ENCODE measurements at places on chromosomes 7 and 10.

DNA sequence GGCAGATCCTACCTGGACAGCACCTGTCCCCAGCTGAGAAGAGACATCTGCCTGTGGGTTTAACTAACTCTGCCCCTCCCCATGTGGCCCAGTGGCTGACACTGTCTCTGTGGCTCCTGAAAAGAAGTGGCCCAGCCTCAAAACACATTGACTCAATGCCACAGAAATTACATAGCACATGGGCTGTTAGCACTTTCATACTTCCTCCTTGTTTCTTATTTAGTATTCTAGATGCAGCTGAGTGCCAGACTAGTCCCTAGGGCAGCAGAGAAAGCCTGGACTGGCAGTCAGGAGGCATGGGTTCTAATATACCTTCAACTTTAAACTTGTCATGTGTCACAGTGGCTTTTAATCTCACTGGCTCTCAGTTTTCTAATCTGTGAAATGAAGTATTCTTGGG is 171.0 kb downstream of the TRIL start:
- DNase-seq: no peak

GRCh38 chr7:92634205-92634604 is 44.0 kb upstream of the FAM133B start:
- no peak for DNase-seq

GRCh38 chr10:15230257-15230656 is 61.8 kb upstream of the NMT2 start:
- no peak for DNase-seq

DNA sequence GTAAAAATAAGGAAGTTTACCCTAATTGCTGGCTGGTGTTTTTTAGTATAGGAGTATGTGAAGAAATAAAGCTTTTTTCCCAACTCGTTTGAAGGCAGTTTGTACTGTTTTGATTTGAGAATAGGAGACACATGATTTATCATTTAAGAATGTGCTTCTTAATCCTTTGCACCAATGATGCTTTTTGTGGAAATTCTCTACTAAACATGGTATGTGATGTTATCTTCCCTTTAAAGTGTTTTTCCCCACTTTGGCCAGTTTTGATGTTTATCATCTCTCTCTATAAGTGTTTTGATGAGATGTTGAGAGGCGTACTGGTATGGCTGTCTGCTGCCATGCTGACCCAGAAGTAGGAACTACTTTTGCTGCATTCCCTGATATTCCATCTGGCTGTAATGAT is 85.1 kb downstream of the SUGCT start:
- no peak for DNase-seq

DNA sequence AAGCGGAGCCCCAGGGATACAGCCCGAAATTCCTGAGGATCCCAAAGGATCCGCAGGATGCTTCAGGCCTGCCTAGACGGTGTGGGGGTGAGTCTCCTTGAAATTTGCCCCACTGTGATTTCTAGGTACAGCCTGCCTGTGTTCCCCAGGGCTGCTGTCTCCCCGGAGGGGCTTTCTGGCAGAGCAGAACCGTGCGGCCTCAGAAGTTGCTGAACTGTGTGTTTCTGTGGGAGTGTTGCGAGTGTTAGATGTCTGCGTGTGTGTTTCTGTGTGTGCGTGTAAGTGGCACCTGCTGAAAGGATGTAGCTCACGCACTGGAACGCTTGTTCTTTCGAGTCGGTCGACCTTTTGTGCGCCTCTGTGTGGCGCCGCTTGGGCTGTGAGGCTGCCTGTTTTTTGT is 27.8 kb upstream of the ZNF273 start:
- no peak for DNase-seq

DNA sequence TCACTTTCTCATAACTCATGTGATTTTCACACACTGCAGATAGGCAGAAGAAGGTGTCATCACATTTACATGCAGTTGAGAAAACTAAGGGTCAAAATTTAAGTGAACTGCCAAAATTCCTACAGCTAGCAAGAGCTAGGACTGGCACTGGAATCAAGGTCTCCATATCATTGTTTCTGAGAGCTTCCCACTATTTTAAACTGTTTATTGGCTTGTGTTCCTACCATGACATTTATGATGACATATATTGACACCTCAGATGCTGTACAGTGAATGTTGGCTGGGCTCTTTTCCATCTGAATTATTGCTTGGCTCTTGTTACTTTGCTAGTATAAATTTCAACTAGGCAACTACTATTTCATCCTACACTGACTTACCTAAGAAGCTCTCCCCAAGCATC is 2.0 kb downstream of the THSD7A start:
- DNase-seq: no peak

DNA sequence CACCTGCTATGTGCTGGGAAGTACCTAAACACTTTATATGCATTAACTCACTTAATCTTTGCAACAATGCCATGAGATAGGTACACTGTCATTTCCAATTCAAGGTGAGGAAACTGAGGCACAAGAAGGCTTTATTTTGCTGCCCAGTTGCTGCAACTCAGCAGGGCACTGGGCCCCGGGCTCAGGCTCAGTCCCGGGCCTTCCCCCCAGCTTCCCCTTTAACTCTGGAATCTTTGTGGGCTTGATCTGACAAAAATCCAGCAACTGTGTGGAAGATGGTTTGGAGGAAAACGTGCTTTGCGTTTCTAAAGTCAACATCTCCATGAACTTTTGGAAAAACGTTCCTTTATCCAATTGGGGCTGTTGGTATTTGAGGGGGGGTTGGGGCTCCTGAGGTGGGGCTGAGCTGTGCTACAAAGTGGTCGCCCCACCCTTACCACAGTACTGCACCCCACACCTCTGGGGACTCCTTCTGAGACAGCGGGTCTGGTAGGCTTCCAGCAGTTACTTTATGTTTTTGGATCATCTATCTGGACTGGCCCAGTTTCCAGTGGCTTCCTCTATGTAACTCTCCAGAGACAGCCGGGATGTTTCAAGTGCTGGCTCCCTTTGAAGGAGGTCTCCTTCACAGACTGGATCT is 40.5 kb upstream of the CAMK1D start:
- DNase-seq: no peak

GRCh38 chr10:11551916-11552602 is 59.4 kb downstream of the USP6NL start:
- no peak for DNase-seq

DNA sequence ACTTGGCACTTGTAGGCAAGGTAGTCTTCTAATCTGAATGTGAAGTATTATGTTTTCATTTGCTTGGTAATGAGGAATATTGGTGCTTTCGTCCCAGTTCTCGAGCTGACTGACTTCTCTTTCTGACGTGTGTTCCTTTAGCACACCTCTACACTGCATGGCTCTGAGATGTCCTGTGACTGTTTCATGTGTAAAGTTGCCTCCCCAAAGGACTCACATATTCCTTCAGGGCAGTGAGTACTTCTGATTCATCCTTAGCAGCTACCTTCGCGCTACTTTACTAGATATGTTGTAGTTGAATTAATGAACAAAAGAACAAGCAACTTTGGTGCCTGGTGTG is 113.7 kb downstream of the EGFR start:
- no peak for DNase-seq

DNA sequence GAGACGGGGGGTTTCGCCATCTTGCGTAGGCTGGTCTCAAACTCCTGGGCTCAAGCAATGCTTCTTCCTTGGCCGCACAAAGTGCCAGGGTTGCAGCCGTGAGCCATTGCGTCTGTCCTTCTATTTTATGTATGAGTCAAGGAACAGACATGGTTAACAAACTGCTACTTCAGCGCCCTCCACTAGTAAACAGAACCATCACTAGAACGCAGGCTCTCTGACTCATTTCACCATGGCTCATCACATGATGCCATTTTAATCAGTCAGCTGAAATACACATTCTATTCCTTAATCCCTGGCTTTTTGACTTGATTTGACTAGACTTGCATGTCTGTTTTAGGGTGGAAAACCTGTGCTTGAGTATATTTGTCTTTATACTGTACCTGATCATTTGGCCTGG is 41.3 kb downstream of the CELF2 start:
- DNase-seq: no peak

DNA sequence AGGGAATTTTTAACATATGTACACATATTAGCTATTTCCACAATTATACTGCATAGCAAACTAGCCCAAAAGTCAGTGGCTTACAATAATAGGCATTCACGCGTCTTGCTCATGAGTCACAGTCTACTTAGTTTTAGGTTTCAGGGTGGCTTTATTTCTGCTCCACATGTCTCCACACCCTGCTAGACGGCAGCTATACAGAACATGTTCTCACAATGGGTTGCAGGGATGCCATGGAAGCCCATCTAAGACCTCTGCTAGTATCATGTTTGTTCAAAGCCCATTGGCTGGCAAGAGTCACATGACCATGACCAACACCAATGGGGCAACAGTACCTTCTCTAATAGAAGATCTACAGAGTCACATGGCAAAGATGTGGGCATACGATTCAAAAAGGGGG is 96.3 kb upstream of the NEBL start:
- DNase-seq: no peak

DNA sequence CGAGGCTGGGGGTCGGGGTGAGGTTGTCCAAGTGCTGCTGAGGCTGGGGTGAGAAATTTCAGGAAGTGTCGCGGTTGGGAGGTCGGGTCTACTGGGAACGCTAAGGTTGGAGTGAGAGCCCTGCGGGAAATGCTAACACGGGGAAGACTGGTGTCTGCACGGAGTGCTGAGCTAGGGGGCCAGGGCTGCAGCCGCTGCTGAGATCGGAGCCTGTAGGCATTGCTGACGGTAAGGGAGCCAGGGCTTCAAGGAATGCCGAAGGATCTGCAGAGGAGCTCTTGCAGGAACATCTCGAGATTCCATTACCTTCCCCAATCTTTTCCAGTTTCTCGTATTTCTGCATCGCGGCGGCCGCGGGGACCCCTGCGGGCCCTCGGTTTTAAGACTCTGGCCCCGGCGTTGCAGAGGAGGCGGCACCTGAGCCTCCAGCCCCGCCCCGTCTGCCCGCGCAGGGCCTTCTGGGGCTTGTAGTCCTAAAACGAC is at the start of gene CDK5:
Gene CDK5, minus strand, starts transcription at position 392 of the 483 bp plus-strand sequence. Its CDS starts 49 bp downstream, at position 343.
- no peak for DNase-seq

GRCh38 chr7:120615703-120616102 is 242.2 kb downstream of the TSPAN12 start:
- DNase-seq: no peak

- DNase-seq: no peak
Observed at GRCh38 chr7:139370943-139371313, 11.2 kb downstream of the LUC7L2 start.
